ENCODE measurements at places on chromosomes 1 and 21.
A peak's percentile ranks its signal among the peaks of the same experiment; 100 is the strongest.

DNA sequence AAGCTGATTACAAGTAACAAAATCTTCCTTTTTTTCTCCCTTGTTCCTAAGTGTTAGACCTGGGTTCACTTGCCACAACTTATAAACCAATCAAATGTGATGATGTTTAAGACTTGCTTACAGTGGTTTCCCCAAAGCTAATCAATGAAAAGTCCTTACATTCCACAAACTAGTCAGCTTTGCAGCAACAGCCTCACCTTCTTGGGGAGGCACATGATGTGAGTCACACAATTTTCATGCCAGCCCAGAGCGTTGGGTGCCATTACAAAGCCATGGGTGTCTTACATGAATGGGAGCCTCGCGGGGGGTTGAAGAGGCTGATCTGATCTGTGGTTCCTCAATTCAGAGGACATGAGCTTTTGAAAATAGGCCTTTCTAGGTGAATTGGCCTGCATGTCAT lies 91.6 kb upstream of the UBE2U start:
- no peak for DNase-seq

GRCh38 chr1:46036894-46037839 lies 95.3 kb downstream of the PIK3R3 start:
- DNase-seq = peak; percentile 84

DNA sequence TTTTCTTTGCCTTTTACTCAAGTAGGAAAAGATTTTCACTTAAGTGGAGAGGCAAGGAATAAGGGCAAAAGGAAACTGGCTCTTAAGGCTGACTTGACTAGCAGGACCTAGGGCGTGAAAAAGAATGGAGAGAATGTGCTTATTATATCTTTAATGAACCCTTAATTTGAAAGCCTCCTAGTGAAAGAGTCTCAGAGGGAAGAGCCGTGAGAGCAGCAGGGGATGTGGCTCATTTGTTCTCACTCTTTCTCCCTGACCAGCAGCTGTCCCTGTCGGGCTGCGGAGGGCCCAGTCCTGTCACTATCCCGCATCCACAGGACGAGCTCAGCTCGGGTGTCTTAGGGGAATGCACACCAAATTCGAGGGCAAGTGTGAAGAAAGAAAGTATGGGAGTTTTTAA lies 180.1 kb downstream of the EDEM3 start:
- no peak for DNase-seq

- no peak for DNase-seq
Measured at GRCh38 chr1:43686801-43687200, 20.5 kb upstream of the ST3GAL3 start.

GRCh38 chr1:40971966-40972365 lies 7.5 kb upstream of the CTPS1 start:
- no peak for DNase-seq

DNA sequence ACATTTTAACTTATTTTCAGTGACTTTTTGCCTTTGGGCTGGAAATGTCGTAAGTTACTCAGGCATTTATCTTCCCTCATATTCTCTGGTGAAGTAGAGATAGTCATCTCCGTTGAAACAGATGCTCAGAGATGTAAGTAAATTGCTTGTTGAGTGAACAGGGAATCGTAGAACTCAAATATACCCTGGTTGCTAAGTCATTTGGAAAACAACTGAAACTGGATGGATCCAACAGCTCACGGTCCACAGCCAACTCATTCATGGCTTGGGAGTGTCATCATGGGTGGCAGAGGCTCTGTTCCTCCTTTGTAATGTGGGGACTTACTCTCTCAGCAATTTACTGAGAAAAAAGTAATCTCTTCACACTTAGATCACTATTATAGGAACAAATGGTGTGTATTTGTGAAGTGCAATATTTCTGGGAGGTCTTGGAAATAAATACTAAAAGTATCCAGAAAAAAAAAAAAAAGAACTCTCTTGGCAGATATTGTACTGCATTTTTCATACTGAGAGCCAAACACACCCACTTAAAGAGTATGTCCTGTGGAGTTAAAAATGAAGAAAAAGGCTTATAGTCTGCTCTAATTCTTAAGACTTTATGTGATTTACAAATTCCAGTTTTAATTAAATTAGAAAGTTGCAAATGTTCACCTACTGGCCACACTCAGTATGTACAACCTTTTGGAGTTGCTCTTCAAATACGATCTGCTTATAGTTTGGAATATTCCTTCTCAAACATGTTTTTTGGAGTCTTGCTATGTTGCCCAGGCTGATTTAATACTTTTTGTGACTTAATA lies 107.4 kb downstream of the LEPR start:
- DNase-seq = no peak

GRCh38 chr21:45014747-45015468 lies 59.5 kb upstream of the ADARB1 start:
- DNase-seq = no peak

DNA sequence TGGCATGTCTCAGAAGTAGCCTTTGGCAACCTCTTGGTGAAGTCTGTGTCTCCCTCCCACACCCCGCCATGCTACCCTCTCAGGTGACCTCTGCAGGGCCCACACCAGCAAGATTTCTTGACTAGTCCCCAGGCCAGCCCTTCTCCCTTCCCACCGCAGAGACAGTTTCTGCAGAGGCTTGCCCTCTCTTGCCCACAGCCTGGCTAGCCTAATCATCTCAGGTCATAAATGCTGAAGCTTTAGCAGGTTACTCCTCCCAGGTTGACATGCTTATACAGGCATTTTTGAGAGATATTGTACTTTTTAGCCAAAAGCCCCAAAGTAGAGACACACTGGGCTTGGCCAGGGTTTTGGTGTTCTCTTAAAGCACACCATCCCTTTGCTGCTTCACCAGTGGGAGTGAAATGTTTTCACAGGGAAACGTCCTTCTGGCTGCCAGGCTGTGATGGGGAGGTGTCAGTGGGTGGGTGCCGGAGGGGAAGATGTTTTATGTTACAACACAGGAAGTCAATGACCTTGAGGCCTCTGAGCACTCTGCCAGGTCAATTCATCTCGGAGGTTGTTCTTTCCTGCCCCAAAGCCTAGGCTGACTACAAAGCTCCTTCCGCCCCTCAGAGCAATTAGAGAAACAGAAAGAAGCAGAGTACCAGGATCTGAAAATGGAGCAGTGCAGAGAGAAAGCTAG lies 58.5 kb downstream of the STYXL2 start:
- peak; percentile 18 for DNase-seq

DNA sequence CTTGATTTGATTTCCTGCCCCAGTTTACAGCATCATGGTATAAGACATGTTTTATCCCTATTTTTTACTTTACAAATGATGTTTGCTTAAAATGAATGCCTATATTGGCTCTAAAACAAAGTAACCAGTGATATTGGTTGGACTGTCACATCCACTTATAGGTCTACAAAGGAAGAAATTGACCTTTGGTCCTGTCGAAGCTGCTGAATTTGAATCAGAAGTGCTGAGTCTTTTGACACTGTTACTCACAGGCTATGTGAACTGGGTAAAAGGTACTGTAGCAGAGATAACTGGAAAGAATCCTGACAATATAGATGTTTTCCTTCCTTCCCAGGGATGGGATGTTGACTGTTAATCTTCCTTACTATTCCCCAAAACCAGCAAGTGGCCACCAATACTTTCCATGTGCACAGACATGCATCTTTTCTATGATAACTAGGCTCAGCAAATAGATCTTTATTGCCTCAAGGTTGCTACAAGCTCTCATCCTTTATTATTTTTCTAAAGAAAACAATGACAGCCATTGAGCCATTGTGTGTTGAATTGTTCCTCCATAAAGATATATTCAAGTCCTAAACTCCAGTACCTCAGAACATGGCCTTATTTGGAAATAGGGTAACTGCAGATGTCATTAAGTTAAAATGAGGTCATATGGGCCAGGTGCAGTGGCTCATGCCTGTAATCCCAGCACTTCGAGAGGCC lies 175.9 kb upstream of the NR5A2 start:
- no peak for DNase-seq

GRCh38 chr1:25478633-25479032 lies 47.9 kb downstream of the MACO1 start:
- no peak for DNase-seq

- no peak for DNase-seq
Measured at GRCh38 chr1:113805639-113806038, 6.6 kb downstream of the RSBN1 start.

GRCh38 chr1:220275430-220275829 lies 3.2 kb upstream of the RAB3GAP2 start:
- no peak for DNase-seq

DNA sequence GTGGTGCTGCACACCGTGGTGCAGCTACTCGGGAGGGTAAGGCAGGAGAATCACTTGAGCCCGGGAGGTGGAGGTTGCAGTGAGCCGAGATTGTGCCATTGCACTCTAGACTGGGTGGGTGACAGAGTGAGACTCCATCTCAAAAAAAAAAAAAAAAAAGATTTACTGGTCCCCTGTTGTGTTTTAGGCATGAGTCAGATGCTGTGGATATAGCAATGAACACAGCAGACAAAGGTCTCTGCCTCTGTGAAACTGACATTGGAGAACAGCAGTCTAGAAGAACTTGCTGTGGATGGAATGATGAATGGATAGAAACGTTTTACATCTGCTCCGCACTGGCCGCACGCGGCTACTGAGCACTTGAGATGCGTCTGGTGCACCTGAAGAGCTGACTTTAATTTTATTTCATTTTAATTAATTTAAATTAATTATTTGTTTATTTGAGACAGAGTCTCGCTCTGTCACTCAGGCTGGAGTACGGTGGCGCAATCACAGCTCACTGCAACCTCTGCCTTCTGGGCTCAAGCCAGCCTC lies 24.5 kb upstream of the EPHA2 start:
- no peak for DNase-seq

DNA sequence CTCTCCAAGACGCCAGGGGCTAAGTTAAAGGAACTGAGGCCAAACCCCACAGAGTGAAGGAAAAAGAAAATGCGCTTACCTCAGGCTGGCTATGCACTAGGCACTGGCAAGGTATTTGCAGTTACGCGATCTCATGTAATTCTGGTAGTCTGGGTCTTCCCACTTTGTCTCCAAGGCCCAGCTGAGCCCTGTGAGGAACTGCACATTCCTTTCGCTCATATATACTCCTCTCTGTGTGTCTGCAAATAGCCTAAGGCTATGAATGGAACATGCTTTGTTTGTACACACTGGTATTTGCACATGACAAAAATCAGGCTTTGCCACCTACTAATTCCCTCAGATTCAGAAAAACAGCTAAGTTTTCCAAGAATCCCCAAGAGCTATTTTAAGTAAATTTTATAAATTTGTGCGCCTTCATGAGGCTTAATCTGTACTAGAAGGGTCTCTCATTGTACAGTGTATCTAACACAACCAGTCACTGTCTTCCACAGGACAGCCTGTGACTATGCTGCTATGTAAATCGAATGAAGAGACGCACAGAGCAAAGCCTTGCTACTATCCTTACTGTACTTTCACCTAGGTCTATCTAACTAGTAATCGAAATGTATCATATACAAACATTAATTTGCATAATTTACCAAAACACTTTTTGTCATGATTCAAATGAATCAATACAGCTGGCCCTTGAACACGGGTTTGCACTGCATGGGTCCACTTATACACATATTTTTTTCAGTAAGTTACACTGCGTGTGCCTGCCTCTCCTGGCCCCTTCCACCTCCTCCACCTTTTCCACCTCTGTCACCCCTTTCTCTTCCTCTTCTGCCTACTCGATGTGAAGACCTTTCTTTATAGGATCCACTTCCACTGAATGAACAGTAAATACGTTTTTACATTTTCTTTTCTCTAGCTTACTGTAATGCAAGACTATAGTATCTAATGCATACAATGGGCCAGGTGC lies 87.0 kb downstream of the SIPA1L2 start:
- no peak for DNase-seq

DNA sequence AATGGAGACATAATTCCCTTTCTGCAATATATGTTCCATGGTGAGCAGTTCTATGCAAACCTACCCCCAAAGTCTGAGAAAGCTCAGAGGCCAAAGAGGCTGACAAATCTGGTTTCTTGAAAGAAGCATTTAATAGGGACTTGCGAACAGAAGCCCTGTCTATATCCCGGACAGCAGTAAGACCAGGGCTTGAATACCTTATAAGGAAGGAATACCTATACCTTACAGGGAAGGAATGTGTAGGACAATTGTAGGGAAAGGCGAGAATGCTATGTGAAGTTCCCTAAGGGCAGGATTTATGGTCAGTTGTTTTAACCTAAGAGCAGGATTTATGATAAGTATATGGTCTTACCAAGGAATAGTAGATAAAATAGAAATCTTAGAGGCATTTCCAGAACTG lies 5.0 kb upstream of the SLC41A1 start:
- no peak for DNase-seq
